ENCODE measurements at places on chromosomes 3 and 15. TPM values are rescaled to one million over a fixed set of nuclear protein-coding genes. Genes with fewer than 3 reads are reported as not detected.

Gene WDR93
- total RNA-seq, result not detected

Gene KLHL40
- not detected for total RNA-seq

Gene FOXL2NB
- total RNA-seq, result 0.66 TPM

Gene CHRNA7
- total RNA-seq, result 0.22 TPM

Gene PDHB
- total RNA-seq, result 62.6 TPM

Gene AMIGO3
- 2.1 TPM for total RNA-seq

Gene SSUH2
- total RNA-seq, result not detected

Gene FBLN2
- 251 TPM for total RNA-seq

Gene GABRB3
- 0.22 TPM for total RNA-seq

Gene DAZL
- 0.14 TPM for total RNA-seq

Gene TUSC7
- not detected for total RNA-seq

Gene EFCC1
- 0.86 TPM for total RNA-seq

Gene MEGF11
- not detected for total RNA-seq

Gene RPL22L1
- total RNA-seq, result 86.0 TPM

Gene FSIP1
- 0.88 TPM for total RNA-seq

Gene ZNF620
- total RNA-seq, result 0.44 TPM

Gene CADM2
- not detected for total RNA-seq

Gene PCLAF
- 35.2 TPM for total RNA-seq
